Fibroblast of skin of scalp (primary cell): ENCODE measurements at places on chromosomes 5 and 9.

DNA sequence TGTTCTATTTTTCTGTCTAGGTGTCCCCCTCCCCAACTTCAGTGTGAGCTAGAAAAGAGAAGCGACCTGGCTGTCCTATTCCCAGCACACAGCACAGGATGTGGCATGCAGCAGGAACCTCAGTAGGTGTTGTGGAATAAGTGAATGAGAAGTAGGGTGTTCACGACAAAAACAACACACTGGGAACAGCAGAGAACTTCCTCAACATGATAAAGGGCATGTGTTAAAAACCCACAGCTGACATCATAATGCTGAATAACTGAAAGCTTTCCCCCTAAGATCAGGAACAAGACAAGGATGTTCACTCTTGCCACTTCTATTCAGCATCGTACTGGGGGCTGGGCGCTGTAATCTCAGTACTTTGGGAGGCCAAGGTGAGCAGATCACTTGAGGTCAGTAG is 155.6 kb upstream of the ZNF618 start:
- DNase-seq, result no peak

- DNase-seq, result no peak
Measured at GRCh38 chr5:151703227-151703626, 16.5 kb upstream of the SPARC start.

GRCh38 chr9:100014846-100015245 is 84.0 kb downstream of the ERP44 start:
- DNase-seq, result no peak

- DNase-seq, result no peak
Measured at GRCh38 chr9:75532233-75533050, 358.0 kb upstream of the PCSK5 start.

DNA sequence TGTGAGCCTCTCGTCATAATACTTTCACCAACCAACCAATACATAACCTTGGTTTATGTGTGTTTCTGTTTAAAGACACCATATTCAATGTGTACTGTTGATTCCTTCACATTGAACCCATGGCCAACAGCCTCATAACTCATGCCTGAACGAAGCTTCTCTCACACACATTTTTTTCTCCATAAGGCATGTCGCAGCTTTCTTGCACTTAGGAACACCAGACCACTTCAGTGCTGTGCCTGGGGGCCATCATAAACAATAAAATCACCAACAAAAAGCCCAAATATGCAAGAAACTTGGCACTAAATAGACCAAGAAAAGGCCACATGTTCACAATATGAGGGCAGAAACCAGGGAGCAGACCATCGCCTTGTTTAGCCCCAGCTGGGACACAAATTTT is 192.2 kb downstream of the ROR2 start:
- DNase-seq, result no peak

- no peak for DNase-seq
Measured at GRCh38 chr5:134570886-134571285, 45.4 kb downstream of the JADE2 start.

GRCh38 chr5:133474851-133475590 is 137.3 kb downstream of the FSTL4 start:
- DNase-seq, result no peak

DNA sequence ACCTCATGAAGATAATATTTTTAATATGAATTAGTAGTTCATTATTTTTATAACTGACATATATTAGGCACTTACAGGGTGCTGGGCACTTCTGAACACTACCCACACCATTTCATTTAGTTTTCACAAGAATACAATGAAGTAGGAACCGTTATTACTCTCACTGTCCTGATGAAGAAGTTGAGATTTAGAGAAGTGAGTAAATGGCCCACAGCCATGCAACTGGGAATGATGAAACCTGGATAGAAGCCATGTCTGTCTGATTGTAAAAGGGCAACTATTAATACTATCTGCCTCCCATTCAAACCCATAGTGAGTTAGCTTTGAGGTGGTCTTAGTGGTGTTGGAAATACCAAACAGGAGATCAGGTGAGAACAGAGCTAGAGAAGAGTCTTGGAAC is 29.6 kb upstream of the OTULINL start:
- no peak for DNase-seq

DNA sequence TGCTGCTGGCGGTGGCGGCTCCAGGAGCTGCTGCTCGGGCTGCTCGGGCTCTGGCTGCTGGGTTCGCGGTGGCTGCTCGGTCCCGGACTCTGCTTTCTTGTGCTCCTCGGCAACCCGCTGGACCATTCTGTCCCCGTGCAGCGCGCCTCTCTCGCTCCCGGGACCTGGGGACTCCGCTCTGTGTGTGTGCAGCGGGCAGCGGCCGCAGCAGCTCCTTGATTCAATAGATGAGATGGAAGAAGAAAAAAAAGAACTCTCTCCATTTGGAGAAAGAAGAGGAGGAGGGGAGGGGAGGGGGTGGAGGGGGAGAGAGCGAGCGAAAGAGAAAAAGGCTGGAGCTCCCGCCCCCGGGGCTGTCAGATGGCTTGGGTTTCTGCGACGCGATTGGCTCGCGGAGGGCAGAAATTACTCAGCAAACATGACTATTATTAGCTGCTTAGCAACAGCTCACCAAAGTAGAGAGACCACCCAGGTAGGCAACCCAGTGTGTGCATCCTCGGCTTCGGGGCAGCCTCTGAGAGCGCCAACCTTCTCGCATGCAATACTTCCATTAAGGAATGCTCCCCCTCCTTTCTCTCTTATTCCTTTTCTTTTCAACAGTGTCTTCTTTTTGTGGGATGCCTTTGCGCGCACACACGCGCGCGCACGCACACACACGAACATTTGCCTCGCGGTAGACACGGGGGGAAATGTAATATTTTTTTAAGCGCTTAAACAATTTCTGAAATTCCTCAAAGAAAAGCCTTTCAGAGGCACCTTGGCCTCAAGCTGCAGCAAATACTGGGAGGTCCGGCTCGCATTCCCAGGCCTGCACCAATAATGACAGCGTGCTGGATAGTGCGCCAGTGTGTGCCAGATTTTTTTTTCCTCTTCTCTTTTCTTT is 7.6 kb downstream of the PTCH1 start:
- DNase-seq, result peak; percentile 96
